ENCODE measurements at places on chromosomes 2 and 18.
A peak's percentile ranks its signal among the peaks of the same experiment; 100 is the strongest.

GRCh38 chr2:72143441-72144273 is 4.0 kb downstream of the CYP26B1 start:
- H3K36me3 ChIP-seq: no peaks in the 10 kb centered on the region
- H3K27ac ChIP-seq: no peak overlapping the region
- H3K27me3 ChIP-seq: peaks cover 56% of the 10 kb centered on the region
- H3K4me1 ChIP-seq: peaks cover 33% of the 10 kb centered on the region

GRCh38 chr2:238963161-238963970 is 115.5 kb downstream of the TWIST2 start:
- H3K4me1 ChIP-seq: no peaks in the 10 kb centered on the region
- no peak overlapping the region for H3K27ac ChIP-seq
- H3K27me3 ChIP-seq: peaks cover under 1% of the 10 kb centered on the region
- no peak for DNase-seq
- H3K4me3 ChIP-seq: no peak overlapping the region
- no peaks in the 10 kb centered on the region for H3K36me3 ChIP-seq

- H3K27ac ChIP-seq: no peak overlapping the region
- no peaks in the 10 kb centered on the region for H3K36me3 ChIP-seq
- no peak for DNase-seq
Measured at GRCh38 chr2:26706616-26707473, 14.3 kb downstream of the KCNK3 start.

GRCh38 chr2:134108113-134108512 is 145.8 kb upstream of the MGAT5 start:
- no peak for DNase-seq
- H3K27ac ChIP-seq: no peak overlapping the region
- H3K27me3 ChIP-seq: no peaks in the 10 kb centered on the region

GRCh38 chr2:42386682-42387081 is 25.7 kb upstream of the COX7A2L start:
- no peak overlapping the region for H3K4me3 ChIP-seq
- no peaks in the 10 kb centered on the region for H3K4me1 ChIP-seq
- no peak overlapping the region for H3K27ac ChIP-seq
- H3K27me3 ChIP-seq: no peaks in the 10 kb centered on the region

DNA sequence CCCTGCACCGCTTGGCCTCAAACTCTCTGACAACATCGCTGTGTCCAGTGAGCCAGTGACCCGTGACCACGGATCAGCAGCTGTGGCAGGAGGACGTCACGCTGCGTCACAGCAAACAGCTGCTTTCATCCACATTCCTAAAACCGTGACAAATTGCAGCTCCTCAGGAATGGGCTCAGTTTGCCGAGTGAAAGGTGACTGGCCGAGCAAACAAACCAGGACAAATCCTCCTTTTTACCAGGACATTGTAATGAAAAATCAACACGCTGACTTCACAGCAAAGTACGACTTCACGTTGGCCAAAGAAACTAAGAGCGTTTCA is 57.6 kb downstream of the PXDN start:
- H3K27ac ChIP-seq: no peak overlapping the region
- no peaks in the 10 kb centered on the region for H3K4me1 ChIP-seq
- no peaks in the 10 kb centered on the region for H3K36me3 ChIP-seq
- no peak for DNase-seq
- H3K4me3 ChIP-seq: no peak overlapping the region

DNA sequence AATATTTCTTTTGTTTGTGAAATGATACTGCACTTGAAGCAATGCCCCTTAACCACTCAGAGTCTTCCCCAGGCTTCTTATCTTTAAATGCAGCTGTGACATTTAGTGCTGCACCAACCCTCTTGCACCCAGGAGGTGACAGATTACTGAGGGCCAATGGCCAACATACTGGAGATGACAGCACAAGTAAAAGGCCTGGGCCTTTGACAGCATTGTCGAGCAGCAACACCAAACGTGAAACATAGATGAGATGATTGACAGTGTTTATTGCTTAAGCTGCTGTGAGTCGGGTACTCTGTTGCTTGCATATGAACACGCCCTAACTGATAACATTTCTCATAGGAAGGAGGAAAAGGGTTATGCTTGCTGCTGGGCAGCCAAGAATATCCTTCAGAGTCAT is 80.3 kb downstream of the THNSL2 start:
- H3K36me3 ChIP-seq: no peaks in the 10 kb centered on the region
- H3K27me3 ChIP-seq: peaks cover 11% of the 10 kb centered on the region
- H3K4me3 ChIP-seq: no peak overlapping the region
- DNase-seq: no peak

- H3K4me3 ChIP-seq: no peak overlapping the region
- H3K4me1 ChIP-seq: no peaks in the 10 kb centered on the region
- H3K36me3 ChIP-seq: no peaks in the 10 kb centered on the region
- no peak for DNase-seq
- H3K27ac ChIP-seq: no peak overlapping the region
- no peaks in the 10 kb centered on the region for H3K27me3 ChIP-seq
Measured at GRCh38 chr2:80943487-80943886, 638.9 kb upstream of the LRRTM1 start.

DNA sequence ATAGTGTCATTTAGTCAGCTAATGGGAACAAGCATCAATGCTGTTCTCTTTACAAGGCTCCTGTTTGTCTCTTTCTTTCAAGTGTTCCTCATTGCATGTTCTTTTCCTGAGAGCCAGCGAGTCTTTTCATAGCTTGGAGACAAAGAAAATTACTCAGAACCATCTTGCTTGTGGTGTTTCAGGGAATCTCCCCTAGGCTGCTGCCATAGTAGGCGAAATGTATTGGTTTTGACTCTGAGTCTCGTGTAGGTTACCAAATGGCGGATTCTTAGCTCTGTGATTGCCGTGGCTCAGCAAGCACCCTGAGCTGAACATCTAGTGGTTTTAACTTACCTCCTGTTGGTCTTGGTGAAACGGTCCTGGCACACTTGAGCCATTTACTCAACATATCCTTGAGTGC is 68.7 kb downstream of the RHBDD1 start:
- H3K36me3 ChIP-seq: peaks cover 6% of the 10 kb centered on the region
- H3K27me3 ChIP-seq: no peaks in the 10 kb centered on the region
- DNase-seq: peak; percentile 54
- no peak overlapping the region for H3K4me3 ChIP-seq
- peaks cover 47% of the 10 kb centered on the region for H3K4me1 ChIP-seq
- no peak overlapping the region for H3K27ac ChIP-seq

DNA sequence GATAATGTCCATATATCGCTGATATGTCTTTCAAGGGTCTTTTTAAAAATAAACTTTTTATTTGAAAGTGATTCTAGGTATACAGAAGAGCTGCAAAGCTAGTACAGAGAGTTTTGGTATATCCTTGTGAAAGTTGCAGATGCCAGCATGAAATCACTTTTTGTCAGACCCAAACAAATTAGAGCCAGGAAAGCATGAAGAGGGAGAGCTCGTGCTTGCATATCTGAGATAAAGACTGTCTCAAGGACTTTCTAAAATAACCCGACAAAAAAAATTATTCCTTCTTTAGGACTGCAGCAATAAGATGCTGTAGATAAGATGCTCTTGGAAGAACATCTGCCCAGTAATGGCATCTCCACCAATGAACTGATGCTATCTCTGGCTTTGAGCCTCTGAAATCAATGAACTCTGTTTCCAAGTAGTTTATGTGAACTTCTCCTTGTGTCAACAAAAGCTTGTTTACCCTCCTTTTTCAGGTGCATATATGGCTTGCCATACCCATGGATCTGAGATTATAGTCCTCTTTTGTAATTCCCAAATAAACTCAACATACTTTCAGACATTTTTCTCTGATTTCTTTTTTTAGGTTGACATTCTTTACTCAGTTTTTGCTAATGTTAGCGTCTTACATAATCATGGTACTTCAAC is 774.6 kb upstream of the FAM98A start:
- DNase-seq: no peak
- H3K27me3 ChIP-seq: no peaks in the 10 kb centered on the region
- no peaks in the 10 kb centered on the region for H3K4me1 ChIP-seq
- no peak overlapping the region for H3K4me3 ChIP-seq
- no peaks in the 10 kb centered on the region for H3K36me3 ChIP-seq
- H3K27ac ChIP-seq: no peak overlapping the region

GRCh38 chr2:218325566-218326160 is 31.0 kb upstream of the CATIP start:
- H3K4me1 ChIP-seq: peaks cover 38% of the 10 kb centered on the region
- H3K27ac ChIP-seq: no peak overlapping the region
- no peak overlapping the region for H3K4me3 ChIP-seq

GRCh38 chr2:237968048-237968862 is 1.4 kb downstream of the UBE2F start:
- peaks cover 5% of the 10 kb centered on the region for H3K36me3 ChIP-seq
- H3K4me1 ChIP-seq: peaks cover 40% of the 10 kb centered on the region
- no peaks in the 10 kb centered on the region for H3K27me3 ChIP-seq
- peak; percentile 81 for DNase-seq

DNA sequence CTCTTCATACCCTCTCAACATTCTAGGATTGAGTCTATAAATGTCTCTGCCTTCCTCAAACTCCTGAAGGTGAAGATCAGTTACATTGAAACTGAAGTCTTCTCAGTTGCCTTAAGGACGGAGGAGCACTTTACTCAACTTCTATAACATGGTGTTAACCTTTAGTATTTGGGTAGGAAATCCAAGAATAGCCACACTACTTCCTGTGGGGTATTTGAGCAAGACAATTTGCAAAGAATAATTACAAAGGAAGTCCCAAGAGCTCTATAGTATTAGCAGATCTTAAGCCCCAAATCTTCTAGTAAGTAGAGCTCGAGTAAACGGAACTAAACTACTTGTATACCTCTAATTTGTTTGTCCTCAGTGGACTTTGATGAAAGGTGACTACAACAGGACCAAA is 80.9 kb downstream of the SP100 start:
- no peaks in the 10 kb centered on the region for H3K27me3 ChIP-seq
- H3K36me3 ChIP-seq: peaks cover 39% of the 10 kb centered on the region
- peaks cover 8% of the 10 kb centered on the region for H3K4me1 ChIP-seq

DNA sequence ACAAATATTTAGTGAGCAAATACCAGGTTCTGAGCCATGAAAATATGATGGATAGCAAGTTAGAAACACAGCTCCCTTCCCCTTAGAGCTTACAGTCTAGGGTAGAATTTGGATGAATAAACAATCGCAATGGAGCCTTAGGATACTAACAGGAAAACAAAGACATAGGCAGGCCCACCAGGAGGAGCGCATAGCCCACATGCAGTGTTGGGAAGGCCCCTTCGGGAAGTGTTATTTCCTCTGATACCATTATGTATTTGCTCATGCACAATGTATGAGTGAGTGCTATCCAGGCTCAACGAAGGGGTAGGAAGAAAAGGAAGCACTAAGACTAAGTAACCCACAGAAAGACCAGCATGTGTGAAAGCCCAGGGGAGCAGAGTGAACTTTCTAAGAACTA is 54.0 kb downstream of the RAB27B start:
- no peak for DNase-seq
- no peaks in the 10 kb centered on the region for H3K36me3 ChIP-seq

GRCh38 chr2:159998961-159999360 is 63.5 kb downstream of the PLA2R1 start:
- DNase-seq: peak; percentile 21
- peaks cover 12% of the 10 kb centered on the region for H3K27me3 ChIP-seq
- no peak overlapping the region for H3K27ac ChIP-seq
- no peaks in the 10 kb centered on the region for H3K4me1 ChIP-seq

GRCh38 chr18:63131959-63132818 is 187.4 kb downstream of the BCL2 start:
- DNase-seq: no peak
- H3K27ac ChIP-seq: peak overlapping the region; percentile 75
- no peaks in the 10 kb centered on the region for H3K27me3 ChIP-seq
- peaks cover 11% of the 10 kb centered on the region for H3K36me3 ChIP-seq
- no peak overlapping the region for H3K4me3 ChIP-seq
- H3K4me1 ChIP-seq: peaks cover 39% of the 10 kb centered on the region

DNA sequence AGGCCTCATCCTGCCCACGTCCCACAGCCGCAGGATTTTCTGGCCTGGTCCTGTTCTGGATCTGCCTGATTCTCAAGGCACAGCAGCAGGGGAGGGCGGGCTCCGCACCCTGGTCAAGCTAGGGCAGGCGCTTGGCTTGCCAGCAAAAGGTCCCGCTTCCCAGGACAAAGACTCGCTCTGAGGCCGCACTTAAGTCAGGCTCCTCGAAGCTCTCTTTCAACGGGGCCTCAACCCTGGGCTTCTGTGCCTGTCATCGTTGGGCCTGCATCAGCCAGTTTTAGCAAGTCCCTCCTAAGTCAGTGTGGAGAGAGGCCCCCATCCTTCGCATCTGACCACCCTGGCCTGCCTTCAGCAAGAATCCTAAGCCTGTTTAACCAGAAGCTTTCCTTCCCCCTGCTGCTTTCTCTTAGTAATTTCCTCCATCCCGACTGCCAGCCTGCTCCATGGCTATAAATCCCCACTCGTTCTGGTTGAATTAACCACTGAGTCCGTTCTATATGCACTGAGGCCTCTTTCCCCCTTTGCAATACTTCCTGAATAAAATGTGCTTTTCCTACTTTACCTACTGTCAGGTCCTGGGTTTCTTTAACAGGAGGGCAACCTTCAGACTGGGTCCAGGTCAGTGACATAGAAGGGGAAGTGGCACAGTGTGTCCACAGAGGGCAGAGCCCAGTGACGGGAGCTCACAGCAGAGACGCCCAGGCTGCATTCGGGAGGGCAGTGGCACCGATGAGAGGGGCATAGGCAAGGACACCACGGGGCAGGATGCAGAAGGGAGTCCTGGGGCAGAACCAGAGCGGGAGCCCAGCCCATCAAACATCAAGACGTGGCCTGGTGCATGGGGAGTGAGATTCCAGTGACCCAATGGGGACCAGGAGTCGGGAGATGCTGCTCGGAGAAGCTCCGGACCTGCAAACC is 62.7 kb downstream of the SP110 start:
- no peaks in the 10 kb centered on the region for H3K27me3 ChIP-seq
- no peaks in the 10 kb centered on the region for H3K36me3 ChIP-seq
- DNase-seq: no peak
- no peak overlapping the region for H3K27ac ChIP-seq

GRCh38 chr2:84830095-84830494 is 50.8 kb downstream of the TRABD2A start:
- no peak overlapping the region for H3K4me3 ChIP-seq
- peaks cover 17% of the 10 kb centered on the region for H3K4me1 ChIP-seq
- no peaks in the 10 kb centered on the region for H3K27me3 ChIP-seq
- peak; percentile 43 for DNase-seq

DNA sequence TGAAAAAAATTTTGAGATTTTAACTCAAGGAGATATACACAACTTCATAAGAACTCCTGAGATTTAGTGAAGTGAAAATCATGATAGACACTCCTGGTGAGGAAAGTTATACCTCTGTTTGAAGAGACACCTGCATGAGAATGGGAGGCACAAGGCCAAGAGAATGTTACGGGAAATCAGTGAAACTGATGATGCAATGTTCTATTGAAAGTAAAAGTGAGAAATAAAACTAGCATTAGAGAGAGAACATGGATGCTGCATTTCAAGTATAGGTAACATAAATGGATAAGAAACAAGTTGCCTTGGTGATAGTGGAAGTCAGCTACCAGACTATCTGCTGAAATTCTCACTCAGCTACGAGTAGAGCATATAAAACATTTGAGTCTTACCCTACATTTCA is 562.1 kb upstream of the FANCL start:
- no peak overlapping the region for H3K27ac ChIP-seq
- no peaks in the 10 kb centered on the region for H3K4me1 ChIP-seq
- H3K36me3 ChIP-seq: no peaks in the 10 kb centered on the region
- no peak for DNase-seq
- H3K4me3 ChIP-seq: no peak overlapping the region

All from activated naive CD4-positive, alpha-beta T cell treated with anti-CD3 and anti-CD28 coated beads for 36 hours (primary cell).